ENCODE measurements at places on chromosomes 12 and 14.

GRCh38 chr12:53042607-53043454, 7.0 kb upstream of the TNS2 start:
- no peak for DNase-seq

DNA sequence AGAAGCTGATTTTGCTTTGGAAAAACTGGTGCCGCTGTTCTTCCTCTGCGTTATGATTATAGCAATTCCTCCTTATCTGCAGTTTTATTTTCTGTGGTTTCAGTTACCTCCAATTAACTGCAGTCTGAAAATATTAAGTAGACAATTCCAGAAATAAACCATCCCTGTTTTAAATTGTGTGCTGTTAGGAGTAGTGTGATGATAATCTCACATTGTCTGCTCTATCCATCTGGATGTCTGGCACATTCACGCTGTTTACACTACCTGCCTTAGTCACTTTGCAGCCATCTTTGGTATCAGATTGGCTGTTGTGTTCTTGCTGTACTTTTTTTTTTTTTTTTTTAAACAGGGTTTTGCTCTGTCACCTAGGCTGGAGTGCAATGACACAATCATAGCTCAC, 141.0 kb downstream of the GRIP1 start:
- DNase-seq, result no peak

DNA sequence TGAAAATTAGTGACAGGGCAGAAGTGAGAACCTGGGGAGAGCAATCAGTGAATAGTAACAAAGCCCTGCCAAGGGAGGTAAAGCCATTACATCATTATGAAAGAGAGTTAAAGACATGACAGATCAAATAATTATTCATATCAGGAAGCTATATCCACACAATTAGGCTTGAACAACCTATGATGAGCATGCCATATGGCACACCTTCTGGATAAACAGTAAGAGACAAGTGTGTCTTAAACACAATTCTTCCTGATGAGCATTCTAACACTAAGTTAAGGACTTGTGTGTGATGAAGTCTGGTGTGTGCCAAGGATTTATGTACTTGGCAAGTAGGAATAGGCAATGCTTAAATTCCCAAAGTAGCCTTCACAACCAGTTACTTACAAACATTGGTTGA, 76.1 kb downstream of the GALNT4 start:
- DNase-seq, result no peak

DNA sequence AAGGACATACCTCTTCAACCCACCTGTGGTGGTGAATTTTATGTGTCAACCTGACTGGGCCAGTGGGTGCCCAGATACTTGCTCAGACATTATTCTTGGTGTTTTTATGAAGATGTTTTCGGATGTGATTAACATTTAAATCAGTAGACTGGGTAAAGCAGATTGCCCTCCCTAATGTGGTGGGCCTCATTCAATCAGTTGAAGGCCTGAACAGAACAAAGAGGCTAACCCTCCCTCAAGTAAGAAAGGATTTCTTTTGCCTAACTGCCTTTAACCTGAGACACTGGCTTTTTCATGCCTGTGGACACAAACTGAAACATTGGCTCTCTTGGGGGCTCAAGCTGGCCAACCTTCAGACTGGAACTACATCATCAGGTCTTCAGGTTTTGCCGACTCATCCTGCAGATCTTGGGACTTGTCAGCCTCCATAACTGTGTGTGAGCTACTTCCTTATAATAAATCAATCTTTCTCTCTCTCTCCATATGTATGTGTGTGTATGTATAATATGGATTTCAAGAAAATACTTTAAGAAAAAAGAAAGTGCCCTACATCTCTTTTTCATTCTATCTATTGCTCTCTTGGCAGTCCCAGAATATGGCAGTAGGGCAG, 39.4 kb downstream of the RTN1 start:
- no peak for DNase-seq

DNA sequence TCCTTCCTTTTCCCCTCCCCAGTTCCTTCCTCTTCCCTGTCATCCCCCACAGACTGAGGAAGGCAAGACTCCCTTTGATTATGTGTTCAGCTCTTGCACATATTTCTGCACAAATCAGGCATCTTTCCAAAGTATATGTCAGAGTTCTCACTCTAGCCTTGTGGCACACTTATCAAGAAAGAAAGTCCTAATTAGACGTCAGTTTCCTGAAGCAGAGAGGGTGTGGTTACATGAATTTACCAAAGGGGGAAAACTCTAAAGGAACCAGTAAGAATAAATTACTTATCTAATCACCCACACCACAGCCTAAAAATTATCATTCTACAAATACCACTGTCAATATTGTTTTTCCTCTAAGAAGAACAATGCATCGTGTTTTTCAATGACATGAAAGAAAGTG, 120.7 kb upstream of the GRIP1 start:
- no peak for DNase-seq

DNA sequence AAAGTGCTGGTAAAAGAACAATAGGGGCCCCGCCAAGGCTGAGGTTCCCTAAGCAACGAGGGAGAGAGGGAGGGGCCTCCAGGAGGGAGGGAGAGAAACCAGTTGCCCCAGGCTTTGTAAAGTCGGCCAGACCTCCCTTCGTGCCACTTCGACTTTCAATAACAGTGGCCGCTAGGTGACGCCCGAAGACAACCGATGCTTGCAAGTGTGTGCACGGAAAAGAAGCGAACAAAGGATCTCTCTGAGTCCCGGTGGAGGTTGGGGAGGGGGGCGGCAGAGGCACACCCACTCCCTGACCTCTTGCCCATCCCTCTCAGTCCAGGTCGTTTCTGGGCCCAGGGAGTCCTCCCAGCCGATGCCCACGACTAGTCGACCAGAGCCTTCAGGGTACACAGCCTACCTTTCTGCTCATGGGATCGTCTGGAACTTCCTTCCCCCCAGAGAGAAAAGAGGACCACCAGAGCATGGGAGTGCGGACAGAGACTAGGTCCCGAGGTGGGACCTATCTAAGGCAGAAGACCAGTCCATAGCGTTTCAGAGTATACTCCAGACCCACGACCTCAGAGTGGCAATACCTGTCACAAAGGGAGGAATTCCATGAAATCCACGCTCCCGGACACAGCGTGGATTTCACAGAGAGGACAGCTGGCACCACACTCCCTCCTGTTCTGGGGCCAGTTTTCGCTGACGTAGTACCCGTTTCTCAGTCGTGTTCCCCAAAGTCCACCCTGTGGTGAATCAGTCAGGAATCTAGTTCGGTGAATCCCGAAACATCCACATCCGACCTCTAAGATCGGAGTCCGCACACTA, 262.7 kb upstream of the ALG10B start:
- no peak for DNase-seq

GRCh38 chr12:47417121-47417520, 288.7 kb downstream of the RPAP3 start:
- DNase-seq, result no peak

DNA sequence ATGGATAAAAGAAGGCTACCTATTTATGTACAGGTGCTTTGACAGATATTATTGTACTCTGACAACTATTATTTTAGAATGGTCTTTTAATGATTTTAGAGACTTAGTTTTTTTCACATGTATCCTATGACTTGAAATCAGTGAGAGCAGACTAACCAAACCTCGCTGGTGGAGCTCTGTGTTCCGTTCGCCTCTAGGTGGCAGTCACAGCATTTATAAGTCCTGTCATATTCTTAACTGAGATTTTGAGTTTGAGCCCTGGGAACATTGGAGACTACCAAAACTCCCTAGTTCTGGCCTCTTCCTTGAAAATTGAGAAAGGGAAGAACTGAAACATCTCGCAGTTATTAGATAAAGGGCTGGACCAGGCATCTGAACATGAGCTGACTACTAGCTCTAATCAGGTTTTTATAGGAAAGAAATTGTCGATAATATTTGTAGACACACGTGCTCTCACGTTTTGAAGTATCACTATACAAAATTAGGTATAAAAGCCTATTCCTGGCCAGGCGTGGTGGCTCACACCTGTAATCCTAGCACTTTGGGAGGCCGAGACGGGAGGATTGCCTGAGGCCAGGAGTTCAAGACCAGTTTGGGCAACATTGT, 48.3 kb downstream of the TTLL5 start:
- peak; percentile 12 for DNase-seq

DNA sequence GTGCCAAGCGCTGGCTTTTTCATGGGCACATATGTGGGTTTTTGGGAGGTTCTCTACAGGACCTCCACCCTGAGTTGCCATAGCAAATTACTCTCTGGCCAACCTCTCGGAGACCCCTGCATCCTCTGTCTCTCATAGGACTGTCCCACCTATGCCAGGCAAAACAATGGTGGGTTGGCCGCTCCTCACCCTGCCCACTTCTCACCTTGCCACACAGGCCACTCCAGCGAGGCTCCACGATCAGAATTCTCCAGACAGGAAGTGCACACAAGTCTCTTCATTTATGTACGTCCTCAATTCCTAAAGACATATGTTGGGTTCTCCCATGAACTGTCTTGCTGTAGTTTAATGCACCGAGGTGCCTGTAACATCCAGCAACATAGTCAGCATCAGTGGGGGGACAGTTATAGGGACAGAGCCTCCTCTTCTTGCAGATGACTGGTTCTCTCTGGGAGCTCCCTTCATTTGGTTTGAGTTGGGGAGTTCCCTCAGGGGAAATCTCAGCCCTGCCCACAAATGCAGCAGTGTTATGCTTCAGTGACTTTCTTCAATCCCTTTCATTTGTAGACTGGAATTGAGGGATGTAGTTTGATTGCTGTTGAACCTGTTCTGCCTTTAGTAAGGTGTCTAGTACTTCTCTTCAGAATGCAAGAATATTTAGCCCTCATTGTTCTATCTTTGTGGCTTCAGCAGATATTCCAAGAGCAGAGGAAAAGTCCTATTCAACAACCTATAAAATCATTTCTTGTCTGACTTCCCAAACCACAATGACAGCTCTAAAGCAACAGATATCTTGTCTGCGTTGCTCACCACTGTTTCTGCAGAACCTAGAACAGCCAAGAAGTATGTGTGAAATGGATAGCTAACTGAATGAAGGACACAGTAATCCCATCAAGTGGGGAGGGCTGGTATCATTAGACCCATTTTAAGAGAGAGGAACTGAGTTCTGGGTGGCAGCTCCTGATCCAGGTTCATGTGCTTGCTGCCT, 2.8 kb upstream of the LTBP2 start:
- no peak for DNase-seq

- DNase-seq, result no peak
Observed at GRCh38 chr12:124509300-124509675, 58.1 kb downstream of the NCOR2 start.

GRCh38 chr12:131231032-131231980, 277.6 kb downstream of the ADGRD1 start:
- no peak for DNase-seq

- no peak for DNase-seq
Observed at GRCh38 chr12:124413401-124413800, 118.5 kb downstream of the RFLNA start.

DNA sequence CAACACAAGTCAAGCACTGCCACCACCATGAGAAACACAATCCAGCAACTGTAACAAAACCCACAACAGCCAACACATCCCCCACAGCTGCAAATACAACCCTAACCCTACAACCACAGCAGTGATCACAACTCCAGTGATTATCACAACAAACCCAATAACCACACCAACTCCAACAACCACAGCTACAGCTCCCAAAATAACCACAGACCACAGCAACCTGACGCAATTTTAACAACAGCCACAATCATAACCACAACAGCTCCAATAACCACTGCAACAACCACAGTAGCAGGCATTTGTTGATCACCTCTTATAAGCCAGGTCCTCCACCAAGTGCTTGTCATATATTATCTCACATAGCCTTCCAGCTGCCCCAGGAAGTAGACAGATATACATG, 42.2 kb upstream of the FAM181A start:
- DNase-seq, result no peak

DNA sequence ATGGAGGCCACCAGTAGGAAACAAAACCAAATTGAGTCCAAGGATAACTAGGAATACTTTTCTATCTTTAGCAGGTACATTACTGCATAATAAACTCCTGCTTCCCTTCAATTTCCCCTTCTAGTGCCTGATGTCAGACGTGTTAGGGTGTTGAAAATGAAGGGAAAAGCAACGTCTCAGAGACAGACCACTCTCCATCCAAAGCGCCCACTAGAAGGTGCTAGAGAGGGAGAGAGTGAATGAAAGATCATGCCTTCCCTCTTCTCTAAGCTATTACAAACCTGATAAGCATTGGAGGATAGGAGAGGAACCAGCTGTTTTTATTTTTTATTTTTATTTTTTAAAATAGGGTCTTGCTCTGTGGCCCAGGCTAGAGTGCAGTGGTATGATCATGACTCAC, 64.1 kb downstream of the ZNF641 start:
- DNase-seq, result no peak

GRCh38 chr12:93743229-93743998, 66.2 kb downstream of the CRADD start:
- DNase-seq, result no peak

DNA sequence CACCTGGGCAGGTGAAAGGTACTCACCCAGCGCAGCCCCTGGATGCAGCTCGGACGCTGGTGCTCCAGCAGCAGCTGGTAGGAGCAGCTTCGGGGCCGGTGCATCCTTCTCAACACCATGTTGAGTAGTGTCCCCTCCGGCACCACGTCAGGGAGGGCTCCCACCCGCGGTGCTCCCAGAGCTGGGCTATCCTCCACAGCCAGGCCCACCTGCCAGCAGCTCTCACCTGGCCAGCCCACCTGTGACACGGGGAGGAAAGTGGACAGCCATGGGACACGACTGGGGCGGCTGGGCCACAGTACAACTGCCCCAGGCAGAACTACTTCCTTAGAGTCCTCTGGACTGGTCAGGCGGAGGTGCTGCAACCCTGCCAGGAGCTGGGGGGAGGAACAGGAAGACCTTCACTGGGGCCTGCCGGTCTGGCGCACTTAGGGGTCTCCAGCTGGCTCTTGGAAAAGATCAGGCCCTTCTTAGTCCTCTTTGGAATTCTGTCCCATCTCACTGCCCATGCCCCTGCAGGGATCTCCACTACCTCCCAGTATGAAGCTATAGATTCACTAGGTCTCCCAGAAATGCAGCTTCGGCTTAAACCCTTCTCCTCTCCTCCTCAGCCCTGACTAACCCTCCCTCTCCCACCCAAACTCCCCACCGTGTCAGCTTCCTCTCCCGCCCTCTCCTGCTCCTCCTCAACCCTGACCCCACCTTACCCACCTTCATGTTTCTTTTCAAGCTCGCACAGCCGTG, 668 bp downstream of the RAPGEF3 start:
- no peak for DNase-seq

DNA sequence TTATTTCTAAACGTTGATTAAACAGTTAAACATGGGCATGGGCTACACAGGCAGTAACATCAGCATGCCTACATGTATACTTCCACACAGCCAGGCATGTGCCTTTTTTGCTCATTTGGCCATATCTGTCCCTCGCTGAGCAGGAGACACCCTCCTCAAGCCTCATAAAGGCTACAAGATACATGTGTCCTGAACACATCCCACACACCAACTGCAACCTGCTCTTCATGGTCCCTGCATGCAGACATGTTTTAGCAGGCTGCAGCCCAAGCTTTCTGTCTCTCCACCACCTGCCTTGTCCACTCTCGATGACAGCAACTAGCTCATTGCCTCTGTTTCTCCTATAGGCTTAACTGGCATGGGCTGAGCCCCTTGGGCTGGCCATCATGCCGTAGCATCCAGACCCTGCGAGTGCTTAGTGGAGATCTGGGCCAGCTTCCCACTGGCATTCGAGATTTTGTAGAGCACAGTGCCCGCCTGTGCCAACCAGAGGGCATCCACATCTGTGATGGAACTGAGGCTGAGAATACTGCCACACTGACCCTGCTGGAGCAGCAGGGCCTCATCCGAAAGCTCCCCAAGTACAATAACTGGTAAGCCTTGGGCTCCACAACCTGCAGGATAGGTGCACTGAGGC, 2.6 kb downstream of the PCK2 start:
- DNase-seq, result no peak

GRCh38 chr14:75579338-75579864, 981 bp downstream of the FLVCR2 start:
- no peak for DNase-seq

All from stimulated activated CD8-positive, alpha-beta memory T cell treated with anti-CD3 and anti-CD28 coated beads, Interleukin-7, amount 100 ng/mL, for 1 hour (primary cell).